ENCODE measurements at places on chromosomes 6 and 20.

- no peak for DNase-seq
These were observed 482.0 kb upstream of the CHD6 start for GRCh38 chr20:42100137-42100704.

DNA sequence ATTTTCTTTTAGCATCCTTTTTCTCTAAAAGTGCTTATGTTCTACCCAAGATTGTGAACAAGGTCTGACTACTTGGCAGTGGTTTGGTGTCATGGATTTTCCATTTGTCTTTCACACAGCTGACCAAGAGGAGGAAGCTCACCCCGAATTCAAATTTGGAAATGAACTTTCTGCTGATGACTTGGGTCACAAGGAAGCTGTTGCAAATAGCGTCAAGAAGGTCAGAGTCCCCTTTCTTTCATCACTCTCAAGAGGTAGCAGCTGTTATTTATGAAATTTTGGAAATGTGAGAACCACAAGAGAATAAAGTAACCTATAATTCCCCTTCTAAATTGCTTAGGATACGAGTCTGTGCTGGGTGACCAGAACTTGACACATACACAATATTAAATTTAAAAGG lies 113.0 kb upstream of the LAMP5 start:
- DNase-seq: no peak

DNA sequence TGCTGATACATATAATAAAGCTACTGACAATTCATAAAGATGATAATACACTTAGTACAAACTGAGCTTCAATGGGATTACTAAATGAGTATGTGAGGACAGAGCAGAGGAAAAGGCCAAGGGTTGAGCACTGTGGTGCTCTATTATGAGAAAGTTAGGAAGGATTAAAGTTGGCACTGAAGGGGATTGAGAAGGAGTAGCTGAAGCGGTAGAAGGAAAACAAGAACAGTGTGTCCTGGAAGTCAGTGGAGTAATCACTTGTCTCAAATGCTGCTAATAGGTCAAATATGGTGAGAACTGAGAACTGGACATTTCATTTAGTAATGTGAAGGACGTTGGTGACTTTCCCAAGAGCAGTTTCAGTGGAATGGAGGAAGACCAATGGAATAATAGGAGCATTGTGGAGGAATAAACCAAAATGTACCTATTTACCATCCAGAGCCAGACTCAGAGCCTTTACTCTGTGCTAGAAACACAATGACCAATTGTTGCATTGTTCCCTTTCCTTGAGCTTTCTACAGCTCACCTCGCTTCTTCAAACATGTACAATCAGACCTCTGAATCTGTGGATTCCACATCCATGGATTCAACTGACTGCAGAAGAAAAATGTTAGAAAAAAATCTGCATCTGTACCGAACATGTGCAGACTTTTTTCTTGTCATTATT lies 255.9 kb downstream of the LAMA2 start:
- DNase-seq: no peak

DNA sequence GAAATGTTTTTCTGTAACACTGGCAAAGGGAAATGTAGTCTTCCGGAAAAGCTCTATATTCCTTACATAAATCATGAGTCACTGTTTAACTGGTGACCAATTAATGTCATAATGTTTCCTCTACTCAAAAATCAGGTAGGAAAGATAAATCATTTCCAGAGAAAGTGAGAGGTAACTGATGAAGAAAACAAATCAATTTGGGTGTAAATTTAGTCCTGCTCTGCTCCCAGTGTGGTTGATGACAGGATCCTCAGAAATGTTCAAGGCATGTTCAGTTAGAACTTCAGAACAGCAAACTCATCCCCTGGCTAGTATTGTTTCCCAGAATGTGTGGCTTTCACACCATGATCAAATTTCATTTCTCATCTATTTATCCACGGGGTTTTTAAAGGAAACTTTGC lies 38.8 kb upstream of the SPACA1 start:
- no peak for DNase-seq

DNA sequence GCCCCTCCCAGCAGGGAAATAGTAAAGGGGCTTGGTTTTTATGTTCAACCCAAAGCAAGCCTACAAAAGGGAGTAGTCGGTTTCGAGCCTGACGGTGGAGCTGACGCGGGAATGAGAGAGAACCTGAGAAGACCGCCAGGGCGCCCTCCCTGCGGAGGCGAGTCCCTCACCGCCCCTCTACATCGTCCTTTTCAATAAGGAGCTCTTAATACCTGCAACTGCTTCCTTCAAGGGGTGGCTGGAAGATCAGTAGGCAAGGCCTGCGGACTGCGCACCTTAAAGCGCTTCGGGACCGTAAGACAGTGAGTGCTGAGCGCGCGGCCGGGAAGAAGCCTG lies 709 bp upstream of the ZNF76 start:
- DNase-seq: no peak

- DNase-seq: no peak
These were observed 114.4 kb downstream of the SOD2 start for GRCh38 chr6:159578629-159579028.

DNA sequence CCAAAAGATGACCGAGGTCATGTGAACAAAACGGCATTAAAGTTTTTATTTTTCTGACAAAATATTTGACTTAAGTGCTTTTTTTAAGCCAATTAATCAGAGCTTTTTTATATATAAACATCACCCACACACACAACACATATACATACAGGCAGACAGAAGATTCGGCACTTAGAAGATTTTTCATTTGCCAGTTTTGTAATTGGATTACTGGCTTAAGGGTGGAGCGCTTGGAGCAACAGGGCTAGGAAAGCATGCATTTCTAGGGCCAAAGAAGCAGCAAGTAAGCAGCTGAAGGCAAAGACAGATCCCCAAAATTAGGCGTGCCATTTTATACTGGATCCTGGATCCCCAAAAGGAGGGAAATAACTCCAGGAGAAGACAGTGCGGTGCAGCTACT lies 30.3 kb downstream of the SAMD5 start:
- no peak for DNase-seq

DNA sequence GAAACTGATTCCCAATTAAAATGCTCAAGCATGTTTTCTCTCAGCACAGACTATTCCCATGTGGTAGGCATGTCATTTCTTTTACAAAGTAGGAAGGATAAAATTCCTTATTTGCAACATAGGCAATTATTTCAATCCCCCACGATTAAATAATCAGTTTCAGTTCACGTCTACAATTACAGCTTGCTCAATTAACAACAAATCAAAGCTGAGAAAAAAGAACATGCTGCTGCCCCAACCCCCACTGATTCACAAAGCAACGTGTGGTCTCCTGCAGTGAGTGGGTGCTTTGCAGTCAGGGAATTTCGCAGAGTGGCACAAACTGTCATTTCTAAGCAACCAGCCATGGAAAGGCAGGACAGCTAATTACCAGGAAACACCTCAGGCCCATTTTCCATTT lies 17.0 kb downstream of the RNASET2 start:
- no peak for DNase-seq

DNA sequence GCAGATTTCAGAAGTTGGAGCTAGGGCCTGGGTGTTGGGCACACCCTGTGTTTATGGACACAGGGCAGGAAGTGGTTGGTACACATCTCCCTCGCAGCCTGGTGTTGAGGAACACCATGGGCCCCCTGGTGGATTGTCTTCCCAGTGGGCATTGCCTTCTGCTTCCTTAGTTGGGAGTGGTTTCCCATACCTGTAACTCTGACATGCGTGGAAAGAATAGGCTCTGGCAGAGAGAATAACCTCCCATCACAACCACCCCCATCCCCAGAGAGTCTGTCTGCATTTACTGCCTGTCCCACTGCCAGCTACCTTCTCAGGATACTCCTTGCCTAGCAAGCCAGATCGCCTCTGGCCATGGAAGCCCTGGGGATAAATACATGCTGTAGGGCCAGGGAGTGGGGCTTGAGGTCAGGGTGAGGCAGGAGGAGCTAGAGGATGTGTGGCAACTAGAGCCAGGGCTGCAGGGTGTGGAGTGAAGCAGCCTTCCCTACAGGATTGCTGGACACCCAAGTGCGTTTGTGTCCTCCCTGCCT lies 14.7 kb downstream of the LRRC73 start:
- DNase-seq: no peak

- DNase-seq: no peak
These were observed 17.4 kb downstream of the SHLD1 start for GRCh38 chr20:5767493-5768098.

- DNase-seq: peak; percentile 62
These were observed 13.5 kb upstream of the RAB5IF start for GRCh38 chr20:36591854-36592641.

GRCh38 chr6:161228921-161229591 lies 44.8 kb downstream of the AGPAT4 start:
- no peak for DNase-seq

DNA sequence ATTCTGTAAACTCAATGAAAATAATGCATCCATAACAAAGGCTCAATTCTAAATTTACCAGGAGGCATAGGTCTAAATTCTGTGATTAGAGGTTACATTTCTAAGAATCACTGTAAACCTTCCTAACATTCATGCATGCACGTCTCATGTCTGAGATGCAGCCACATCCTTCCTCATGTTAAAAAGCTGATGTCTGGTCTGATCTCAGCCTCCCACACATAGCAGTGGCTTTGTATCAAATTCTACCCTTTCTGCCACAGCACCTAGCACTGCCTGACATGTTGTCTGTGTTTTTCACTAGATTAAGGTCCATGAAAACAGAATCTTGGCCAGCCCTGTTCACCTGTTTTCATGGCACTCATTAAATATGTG lies 171.1 kb downstream of the WDR27 start:
- DNase-seq: no peak

GRCh38 chr6:98957450-98957849 lies 9.7 kb upstream of the FBXL4 start:
- DNase-seq: no peak

DNA sequence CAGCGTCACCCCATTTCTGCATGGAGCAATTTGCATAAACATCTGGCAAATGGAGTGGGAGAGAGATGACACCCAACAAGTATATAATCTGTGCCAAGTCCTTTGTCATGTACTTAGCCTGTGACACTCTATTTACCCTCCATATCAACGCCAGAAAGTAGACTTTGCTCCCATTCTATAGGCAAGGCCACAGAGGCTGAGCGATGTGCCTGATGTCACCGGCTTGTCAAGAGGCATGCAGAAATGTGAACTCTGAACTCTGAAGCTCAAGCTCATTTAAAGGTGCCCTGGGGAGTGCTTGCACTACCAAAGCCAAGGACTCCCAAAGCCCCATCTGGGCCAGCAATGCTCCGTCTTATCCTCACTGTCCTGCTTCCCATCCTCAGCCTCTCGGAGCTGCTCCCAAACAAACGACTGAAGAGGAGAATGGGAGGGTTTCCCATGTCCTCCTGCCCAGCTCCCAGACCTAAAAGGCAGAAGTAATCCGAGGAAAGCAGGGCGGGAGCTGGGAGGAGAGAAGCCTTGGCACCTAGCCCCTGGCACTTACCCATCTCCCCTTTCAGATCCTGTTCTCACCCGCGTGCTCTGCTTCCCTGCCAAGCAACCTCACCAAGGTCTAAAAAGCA lies 9.2 kb downstream of the CPNE5 start:
- DNase-seq: no peak

GRCh38 chr6:14724549-14724948 lies 521.3 kb upstream of the JARID2 start:
- no peak for DNase-seq

DNA sequence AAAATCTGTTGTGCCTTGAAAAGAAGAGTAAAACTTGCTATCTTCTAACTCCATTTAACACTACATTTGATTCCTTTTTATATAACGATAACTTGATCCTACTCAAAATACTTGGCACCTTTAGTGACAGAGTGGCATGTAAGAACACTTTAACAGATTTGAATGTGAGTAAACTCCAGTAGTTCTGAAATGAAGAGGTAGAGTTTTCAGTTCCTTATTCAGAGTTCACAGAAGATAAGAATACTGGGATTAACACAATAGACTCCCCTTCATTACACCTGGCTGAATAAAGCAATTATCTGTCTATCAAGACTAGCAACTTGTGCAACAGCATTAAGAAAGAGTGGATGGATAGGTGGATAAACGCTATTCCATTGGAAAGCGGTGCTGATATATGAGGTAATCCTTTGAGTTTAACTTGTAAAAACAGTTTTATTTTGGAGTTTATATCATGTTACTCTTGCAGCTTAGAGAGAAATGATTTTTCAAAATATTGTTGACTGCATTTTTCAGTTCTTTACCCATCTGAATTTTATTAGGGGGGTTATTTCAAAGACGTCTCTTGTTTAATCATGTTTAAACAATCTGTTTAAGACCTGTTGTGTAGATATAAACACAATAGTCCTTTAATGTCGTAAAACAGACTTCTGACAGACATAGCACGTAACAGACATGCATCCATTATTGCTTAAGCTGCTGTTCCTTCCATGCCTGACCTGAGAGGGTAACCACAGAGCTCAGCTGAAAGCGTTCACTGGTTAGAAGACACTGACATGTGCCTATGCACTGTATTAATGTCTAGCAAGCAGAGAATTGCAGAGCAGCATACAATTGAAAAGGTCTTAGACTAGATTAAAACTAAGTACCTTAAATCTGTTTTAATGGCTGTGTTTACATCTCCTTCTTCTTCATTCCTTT lies 102.4 kb upstream of the SUPT3H start:
- no peak for DNase-seq

DNA sequence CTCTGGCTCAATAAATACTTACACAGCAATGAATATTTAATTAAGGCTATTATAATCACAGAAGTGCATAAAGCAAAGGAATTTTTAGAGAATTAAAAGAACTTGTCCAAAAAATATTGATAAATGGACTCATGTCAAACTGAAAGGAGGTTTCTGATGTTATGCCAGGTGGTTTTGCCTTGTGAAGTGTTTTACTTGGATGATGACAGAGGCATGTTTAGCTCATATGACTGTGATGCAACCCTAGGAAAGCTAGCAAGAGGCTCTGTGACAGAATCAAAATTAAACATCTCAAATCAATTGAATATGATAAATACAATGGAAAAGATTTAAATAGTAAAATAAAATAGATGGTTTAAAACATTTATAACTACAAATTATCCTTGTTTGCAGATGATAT lies 137.3 kb downstream of the TMEM200A start:
- DNase-seq: no peak

DNA sequence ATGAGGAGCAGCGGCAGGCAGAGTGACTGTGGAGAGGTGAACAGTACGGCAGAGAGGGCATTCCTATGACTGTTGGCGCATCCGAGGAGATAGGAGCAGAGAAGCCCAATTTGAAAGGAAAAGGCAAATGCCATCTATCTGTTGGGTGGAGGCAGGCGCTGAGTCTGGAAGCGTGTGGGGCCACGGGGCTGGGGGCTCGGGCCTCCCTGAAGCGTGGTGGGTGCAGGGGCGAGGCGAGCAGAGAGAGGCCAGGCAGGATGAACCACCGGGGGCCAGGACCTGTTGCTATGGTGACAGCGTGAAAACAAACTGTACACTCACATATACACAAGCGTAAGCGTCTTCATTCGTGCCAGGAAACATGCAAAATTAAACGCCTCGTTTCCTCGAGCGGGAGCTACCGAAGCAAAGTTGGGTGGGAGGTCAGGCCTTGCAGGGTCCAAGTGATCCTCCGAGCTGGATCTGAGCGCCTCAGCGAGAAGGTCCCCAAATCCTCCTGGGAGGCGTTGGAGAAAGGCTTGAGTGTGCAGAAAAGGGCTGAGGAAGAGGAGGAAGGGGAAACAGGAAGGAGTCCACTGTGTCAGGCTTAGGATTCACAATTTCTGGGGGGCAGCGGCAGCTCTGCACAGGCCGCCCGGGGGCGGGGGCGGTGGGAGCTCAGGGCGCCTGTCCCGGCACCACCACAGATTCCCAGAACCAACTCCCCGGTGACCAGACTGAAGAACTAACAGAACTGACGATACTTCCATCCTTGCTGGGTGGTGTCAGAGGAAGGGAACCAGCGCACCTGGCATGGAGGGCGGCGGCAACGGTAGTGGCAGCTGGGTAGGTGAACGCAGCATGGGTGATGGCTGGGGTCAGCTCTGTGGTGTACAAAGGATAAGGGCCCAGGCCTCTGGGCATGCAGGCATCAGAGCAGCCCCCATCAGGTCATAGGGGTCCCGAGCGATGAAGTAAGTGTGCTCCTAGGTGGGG lies 68.2 kb downstream of the KHDC1L start:
- no peak for DNase-seq

Data from activated CD4-positive, alpha-beta T cell treated with anti-CD3 and anti-CD28 coated beads, Interleukin-2, amount 50 U/mL, for 48 hours (primary cell).